ENCODE measurements at places on chromosomes 3 and 15. TPM values are rescaled to one million over a fixed set of nuclear protein-coding genes. Genes with fewer than 3 reads are reported as not detected.

HESX1 gene
- total RNA-seq = 0.79 TPM

ABI3BP gene
- total RNA-seq = not detected

CIDEC gene
- not detected for total RNA-seq

RBP2 gene
- total RNA-seq = not detected

MUSTN1 gene
- total RNA-seq = not detected

SEMA3B gene
- 2.1 TPM for total RNA-seq
